ENCODE measurements at places on chromosomes 12 and 14. TPM values are rescaled to one million over a fixed set of nuclear protein-coding genes. Genes with fewer than 3 reads are reported as not detected.

DNA sequence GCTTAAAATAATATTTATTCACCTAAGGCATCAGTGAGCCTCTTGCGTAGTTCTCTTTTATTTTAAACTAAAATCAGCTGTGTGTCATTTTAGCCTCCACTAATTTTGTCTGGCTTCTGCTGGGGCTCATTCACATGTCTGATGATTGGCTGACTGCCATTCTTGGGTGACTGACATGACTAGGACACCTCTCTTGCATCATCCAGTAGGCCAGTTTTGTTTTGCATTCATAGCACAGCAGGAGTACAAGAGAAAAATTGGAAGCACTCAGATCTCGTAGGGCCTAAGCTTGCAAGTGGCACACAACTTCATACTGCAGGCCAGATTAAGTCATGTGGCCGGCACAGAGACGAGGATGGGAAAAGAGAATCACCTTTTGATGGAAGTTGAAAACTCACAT, 1226.5 kb downstream of the GALC start:
- DNase-seq, result no peak

The MYH7 gene
- total RNA-seq, result 19,221 TPM

The KRT6C gene
- total RNA-seq, result not detected

DNA sequence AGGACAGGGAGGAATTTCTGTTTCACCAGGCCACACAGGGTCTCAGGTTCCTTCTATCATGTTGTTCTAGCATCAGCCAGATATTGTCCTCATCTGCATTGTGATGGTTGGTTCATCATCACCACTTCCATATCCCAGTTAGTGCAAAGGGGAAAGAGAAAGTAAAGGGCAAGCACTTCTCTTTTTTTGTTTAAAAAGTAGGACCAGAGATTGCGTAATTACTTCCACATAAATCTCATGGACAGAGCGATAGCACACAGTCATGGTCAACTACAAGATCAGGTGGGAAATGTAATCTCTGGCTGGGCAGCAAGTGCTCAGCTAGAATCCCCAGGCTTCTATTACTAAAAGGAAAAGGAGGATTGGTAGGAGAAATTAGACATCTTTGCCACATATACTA, 155.1 kb downstream of the KIF21A start:
- no peak for DNase-seq

All from heart right ventricle (tissue), 16 donors.